ENCODE measurements at places on chromosomes 3 and 15.

GRCh38 chr3:45468326-45468725 lies 80.0 kb downstream of the LARS2 start:
- no peak for DNase-seq

DNA sequence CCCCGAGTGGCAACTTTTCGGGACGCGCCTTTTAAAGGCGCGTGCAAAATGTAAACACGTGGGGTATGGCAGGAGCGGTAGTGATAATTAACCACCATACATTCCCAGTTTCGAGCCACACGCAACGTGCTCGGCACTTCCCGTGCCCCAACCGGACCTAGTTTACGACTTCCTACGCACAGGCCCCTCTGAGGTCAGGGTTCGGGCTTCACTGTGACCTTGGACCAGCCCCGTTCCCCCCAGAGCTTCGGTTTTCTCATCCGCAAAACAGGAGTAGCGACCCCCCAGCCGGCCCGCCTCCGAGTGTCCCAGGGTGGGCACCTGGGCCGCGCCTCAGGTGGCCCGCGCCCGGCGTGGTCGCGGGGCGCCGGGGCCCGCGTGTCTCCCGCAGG lies 451 bp downstream of the CHCHD4 start:
- no peak for DNase-seq

DNA sequence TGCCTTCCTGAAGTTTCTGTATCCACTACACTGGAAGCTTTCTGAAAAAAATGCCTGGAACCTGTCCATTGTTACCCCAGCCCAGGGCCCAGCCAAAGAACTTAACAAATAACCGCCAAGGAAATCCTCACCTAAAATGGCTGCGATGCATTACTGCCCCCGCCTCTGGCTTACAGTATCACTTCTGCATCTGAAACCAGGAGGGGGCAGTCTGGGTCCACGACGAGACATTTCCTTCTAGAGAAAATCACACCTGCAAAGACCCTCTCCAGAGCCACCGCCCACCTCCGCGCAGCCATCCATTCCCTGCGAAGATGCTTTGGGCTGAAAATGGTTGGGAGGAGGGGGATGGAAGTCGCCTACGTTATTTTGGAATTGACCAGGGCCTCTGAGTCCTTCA lies 22.4 kb upstream of the CELF6 start:
- no peak for DNase-seq

DNA sequence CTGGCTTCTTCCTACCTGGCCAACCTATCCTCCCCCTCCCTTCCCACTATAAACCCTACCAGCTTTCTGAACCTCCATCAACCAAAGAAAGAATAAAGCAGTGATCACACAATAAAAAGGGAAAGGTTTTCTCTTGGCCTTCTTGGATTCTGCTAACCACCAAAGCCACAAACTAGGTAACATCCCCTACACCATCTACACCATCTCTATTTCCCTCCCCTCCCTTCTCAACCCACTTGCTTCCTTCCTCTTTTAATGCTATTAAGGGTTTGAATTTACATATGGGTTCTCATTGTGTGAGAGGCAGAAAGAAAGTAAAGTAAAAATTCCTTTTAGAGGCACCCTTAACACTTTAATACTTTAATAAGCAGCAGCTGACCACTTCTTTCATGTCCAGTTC lies 25.8 kb upstream of the RSL24D1 start:
- no peak for DNase-seq

GRCh38 chr3:61564395-61565059 lies 3.2 kb downstream of the PTPRG start:
- DNase-seq = no peak

DNA sequence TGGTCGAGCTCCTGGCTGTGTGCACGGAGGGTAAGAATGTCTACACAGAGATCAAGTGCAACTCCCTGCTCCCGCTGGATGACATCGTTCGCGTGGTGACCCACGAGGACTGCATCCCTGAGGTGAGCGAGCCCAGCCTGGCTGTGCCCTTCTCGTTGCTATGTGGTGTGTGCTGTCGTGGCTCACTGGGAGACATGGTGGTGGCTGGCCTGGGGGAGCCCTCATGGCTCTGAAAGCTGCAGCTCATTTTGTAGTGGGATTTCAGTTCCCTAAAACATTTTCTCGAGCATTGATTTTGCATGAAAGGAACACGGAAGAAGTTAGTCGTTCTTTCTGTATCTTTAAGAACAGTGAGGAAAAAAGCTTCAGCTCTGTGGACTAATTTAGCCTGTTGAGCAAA lies 200.5 kb downstream of the ITPR1 start:
- no peak for DNase-seq

- DNase-seq = no peak
Measured at GRCh38 chr15:32936976-32937375, 219.2 kb downstream of the GREM1 start.

- DNase-seq = no peak
Measured at GRCh38 chr3:77053795-77054194, 13.9 kb downstream of the ROBO2 start.

DNA sequence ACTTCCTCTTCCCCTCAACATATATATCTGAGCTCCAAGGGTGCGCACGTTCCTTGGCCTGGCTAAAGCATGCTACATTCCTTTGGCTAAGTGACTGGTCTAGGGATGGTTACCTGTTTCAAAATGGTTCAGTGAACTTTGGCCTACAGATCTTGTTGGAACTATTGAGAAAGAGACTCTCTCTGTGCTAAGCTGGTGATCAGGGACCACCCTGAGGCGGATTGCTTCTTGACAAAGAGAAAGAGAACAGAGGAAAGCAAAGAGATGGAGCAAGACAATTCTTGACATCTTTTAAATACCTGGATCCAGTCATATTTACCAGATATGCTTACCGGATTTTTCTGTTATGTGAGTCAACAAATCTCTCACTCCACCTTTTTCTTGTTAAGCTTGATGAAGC lies 123.1 kb downstream of the CHST2 start:
- DNase-seq = no peak

DNA sequence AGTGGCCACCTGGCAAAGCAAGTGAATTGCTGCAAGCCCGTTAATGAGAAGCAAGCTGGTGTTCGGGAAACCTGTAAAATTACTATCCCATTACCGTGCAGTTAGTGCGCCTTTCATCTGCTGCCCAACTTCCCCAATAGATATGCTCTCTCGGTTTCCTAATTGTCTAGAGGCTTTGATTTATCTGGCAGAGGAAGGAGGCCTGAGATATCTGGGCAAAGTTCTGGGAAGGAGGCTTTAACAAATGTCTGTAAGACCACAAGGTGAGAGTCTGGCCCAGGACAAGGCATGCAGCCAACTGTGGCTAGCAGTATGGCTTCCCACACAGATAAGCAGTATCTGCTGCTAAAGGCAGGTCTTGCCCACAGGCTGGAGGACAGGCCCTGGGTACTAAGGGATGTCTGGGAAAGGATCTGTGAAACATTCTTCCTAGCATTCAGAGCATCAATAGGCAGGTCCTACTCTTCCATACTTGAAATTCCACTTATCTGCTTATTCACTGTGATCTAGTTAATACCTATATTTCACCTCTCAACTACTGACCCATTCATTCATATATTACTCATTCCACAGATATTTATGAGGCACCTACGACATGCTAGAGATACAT lies 130.0 kb upstream of the SLC2A2 start:
- no peak for DNase-seq

DNA sequence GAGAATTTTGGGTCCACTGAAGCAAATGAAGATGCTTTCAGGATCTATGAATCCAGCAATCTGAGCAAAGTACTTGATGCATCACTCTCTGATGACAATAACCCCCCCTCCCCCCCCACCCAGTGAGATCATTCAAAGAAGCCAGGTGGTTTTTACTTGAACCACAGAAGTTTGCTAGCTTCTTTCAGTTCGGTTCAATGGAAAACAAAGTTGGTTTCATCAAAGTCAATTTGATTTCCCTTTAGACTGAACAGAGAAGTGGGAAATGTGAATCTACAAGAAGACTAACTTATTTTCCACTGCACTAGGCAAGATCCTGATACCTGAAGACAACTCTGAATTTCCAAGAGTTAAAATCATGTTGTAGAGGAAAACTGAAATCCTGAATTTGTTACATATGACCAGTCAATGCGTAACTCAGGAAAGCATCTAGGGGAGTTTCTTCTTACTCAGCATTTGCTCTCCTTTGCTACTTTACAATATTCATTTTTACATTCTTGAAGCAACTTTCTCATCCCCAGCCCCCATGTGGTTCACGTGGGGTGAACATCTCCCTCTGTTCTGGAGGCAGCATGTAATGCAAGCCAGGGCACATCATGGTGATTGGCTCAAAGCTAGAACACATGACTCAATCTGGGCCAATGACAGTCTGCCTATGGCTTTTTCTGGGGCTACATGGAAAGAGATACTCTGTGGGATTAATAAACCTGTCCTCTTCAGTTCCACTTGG lies 572.6 kb downstream of the FOXP1 start:
- DNase-seq = no peak

- DNase-seq = no peak
Measured at GRCh38 chr15:90889736-90890456, 5.6 kb downstream of the FES start.

GRCh38 chr3:34504775-34505174 lies 706.3 kb downstream of the PDCD6IP start:
- no peak for DNase-seq

- DNase-seq = no peak
Measured at GRCh38 chr15:53400986-53401385, 358.5 kb downstream of the WDR72 start.

DNA sequence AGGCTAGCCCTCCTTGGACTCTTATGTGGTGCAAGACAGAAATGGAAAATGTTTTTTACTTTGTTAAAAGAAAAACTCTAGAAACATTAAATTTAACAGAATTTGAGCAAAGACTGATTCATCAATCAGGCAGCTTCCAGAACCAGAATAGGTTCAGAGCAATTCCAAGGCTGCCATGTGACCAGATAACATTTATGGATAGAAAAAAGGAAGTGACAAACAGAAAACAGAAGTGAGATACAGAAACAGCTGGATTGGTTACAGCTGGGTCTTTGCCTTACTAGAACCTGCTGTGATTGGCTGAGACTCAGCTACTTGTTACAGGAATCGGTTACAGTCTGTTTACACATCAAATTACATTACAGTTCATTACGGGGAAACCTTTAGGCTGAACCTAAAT lies 22.5 kb upstream of the OTOL1 start:
- DNase-seq = no peak

GRCh38 chr15:92361321-92362000 lies 32.2 kb upstream of the ST8SIA2 start:
- no peak for DNase-seq

GRCh38 chr3:148763156-148763680 lies 64.4 kb upstream of the CPB1 start:
- no peak for DNase-seq

GRCh38 chr3:52490939-52491526 lies 4.1 kb upstream of the STAB1 start:
- DNase-seq = no peak

- DNase-seq = no peak
Measured at GRCh38 chr15:78358102-78358870, 18.1 kb downstream of the CRABP1 start.

GRCh38 chr15:72511536-72511935 lies 37.4 kb downstream of the ARIH1 start:
- DNase-seq = no peak

- no peak for DNase-seq
Measured at GRCh38 chr3:171429635-171430034, 30.6 kb downstream of the TNIK start.

GRCh38 chr3:46297658-46298423 lies 55.6 kb downstream of the CCR3 start:
- no peak for DNase-seq

DNA sequence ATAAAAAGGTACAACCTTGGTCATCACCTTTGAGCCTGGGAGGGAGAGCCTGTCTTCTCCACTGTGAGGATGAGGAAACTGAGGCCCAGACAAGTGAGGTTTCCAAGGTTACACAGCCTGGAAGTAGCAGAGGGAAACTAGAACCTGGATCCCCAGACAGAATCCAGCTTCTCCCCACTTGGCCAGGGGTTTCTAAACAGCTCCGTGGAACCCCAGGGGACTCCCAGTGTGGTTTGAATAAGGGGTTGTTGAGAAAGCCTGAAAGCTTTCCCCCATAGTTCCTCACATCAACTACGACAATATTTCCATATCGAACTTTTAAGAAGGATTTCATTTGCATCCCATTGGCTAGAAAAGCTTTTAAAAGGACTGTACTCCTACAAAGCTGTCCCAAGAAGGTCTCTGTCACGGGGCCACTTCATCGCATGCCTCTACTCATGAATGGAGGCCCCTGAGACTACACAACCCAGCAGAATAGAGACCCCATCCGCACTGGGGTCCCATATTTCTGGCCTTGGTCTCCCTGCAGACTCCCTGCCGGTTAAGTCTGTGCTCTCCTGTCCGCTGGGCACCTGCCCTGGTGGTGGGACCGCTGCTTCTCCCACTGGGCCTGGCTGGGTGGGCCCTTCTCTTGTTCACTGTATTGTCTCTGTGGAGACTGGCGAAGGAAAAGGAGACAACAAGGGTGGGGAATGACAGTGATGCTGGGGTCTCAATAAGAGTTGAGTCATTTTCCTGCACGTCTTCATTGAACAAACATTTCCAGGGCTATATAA lies 178.5 kb downstream of the SMAD6 start:
- no peak for DNase-seq

Measured in activated CD8-positive, alpha-beta memory T cell treated with anti-CD3 and anti-CD28 coated beads for 1 hour (primary cell).